ENCODE measurements at places on chromosomes 7 and 10. TPM values are rescaled to one million over a fixed set of nuclear protein-coding genes. Genes with fewer than 3 reads are reported as not detected.

DNA sequence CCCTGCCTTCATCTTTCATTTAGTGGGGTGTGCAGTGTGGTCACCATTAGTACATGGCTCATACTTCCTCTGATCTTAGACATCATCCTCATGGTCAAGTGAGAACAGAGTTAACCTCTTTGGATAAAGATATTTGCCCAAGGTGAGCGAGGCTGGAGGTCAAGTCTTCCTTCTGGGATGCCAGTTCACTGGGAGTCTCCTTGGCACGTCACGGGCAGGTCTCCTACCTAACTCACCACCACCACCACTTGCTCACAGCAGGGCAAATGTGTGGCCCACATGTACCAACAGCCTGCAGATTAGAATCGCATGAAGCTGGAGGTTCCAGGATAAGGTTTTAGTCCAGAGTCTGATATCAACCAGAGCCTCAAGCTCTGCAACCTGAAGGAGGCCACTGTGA lies 164.6 kb downstream of the USP6NL start:
- H3K36me3 ChIP-seq: no peaks in the 10 kb centered on the region
- DNase-seq: no peak
- no peak overlapping the region for H3K27ac ChIP-seq
- H3K4me3 ChIP-seq: no peak overlapping the region
- H3K27me3 ChIP-seq: 0 out of 2 replicates have a peak, but pooled peaks cover 13% of the 10 kb centered on the region
- H3K4me1 ChIP-seq: no peaks in the 10 kb centered on the region

- peaks cover 52% of the 10 kb centered on the region for H3K36me3 ChIP-seq
- H3K27me3 ChIP-seq: no peaks in the 10 kb centered on the region
- no peak overlapping the region for H3K4me3 ChIP-seq
These were observed 46.9 kb downstream of the KMT2E start for GRCh38 chr7:105060923-105061322.

DNA sequence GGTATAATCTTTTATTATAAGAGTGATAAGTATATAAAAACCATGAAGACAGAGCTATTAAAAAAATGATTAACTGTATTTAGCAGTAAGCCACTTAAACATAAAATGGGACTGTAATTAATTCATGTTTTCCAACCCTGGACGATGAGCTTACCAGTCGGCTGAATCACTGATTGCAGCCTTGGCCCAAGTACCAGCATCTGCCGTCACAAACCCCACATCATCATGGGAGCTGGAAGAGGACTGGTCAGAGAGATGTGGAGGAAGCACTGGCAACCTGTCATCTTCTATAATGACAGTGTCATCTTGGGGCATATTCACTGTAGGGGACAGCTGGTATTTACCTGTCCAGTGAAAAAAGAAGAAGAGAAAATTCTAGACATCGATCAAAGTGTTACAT lies 473.6 kb downstream of the PARD3 start:
- peaks cover 10% of the 10 kb centered on the region for H3K4me1 ChIP-seq
- H3K27ac ChIP-seq: no peak overlapping the region
- no peak overlapping the region for H3K4me3 ChIP-seq
- peak; percentile 71 for DNase-seq
- no peaks in the 10 kb centered on the region for H3K36me3 ChIP-seq

DNA sequence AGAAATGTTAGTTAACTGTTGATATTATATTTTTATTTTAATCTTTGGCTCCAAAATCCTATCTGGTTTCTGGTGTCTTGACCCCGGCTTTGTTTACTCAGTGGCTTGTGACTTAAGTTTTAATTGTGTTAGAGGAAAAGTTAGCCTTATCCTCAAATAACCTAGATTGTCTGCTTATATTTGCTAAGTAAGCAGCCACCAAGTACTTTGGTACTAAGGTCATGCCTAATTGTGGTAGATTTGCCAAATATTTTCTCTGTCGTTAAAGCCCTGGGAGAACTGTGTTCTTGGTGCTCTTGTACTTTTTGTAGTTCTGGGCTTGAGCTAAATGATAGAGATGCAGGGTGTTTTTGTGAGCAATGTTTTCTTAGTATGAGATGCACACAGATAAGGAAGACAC lies 34.8 kb downstream of the GPR158 start:
- no peak overlapping the region for H3K4me3 ChIP-seq
- H3K27ac ChIP-seq: no peak overlapping the region
- H3K36me3 ChIP-seq: no peaks in the 10 kb centered on the region
- H3K27me3 ChIP-seq: no peaks in the 10 kb centered on the region

- DNase-seq: no peak
- H3K4me1 ChIP-seq: no peaks in the 10 kb centered on the region
- no peak overlapping the region for H3K27ac ChIP-seq
- H3K4me3 ChIP-seq: no peak overlapping the region
- peaks cover 8% of the 10 kb centered on the region for H3K27me3 ChIP-seq
These were observed 89.4 kb upstream of the GPR26 start for GRCh38 chr10:123576706-123577105.

- H3K4me3 ChIP-seq: no peak overlapping the region
- DNase-seq: no peak
- H3K36me3 ChIP-seq: no peaks in the 10 kb centered on the region
- no peaks in the 10 kb centered on the region for H3K27me3 ChIP-seq
These were observed 327.4 kb downstream of the PAXIP1 start for GRCh38 chr7:154675560-154675959.

DNA sequence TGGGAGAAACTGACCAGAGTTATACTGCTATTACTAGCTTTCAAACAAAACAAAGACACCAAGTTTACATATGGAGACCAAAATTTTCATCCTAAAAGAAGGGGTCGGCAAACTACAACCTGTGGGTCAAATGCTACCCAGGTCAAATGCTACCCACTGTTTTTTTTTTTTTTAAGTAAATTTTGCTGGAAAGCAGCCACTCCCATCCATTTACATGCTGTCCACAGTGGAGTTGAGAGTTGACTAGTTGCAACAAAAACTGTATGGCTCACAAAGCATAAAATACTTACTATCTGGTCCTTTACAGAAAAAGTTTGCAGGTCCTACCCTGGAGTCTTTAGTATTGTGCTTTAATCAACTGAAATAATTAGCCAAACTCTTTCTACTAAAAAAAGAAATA lies 91.4 kb downstream of the SIRT1 start:
- H3K4me3 ChIP-seq: no peak overlapping the region
- H3K27ac ChIP-seq: 0 out of 2 replicates have a peak overlapping the region, but pooled peaks have one; percentile 1
- no peaks in the 10 kb centered on the region for H3K27me3 ChIP-seq
- no peaks in the 10 kb centered on the region for H3K4me1 ChIP-seq

MEPCE gene
- 24.2 TPM for total RNA-seq

EPDR1 gene
- total RNA-seq: 5.2 TPM

CUEDC2 gene
- 54.1 TPM for total RNA-seq

HOXA13 gene
- total RNA-seq: 0.43 TPM

Data from GM23248 (cell line).